SIG-M5 (cell line): ENCODE measurements at places on chromosomes 5 and 9.
A peak's percentile ranks its signal among the peaks of the same experiment; 100 is the strongest.

DNA sequence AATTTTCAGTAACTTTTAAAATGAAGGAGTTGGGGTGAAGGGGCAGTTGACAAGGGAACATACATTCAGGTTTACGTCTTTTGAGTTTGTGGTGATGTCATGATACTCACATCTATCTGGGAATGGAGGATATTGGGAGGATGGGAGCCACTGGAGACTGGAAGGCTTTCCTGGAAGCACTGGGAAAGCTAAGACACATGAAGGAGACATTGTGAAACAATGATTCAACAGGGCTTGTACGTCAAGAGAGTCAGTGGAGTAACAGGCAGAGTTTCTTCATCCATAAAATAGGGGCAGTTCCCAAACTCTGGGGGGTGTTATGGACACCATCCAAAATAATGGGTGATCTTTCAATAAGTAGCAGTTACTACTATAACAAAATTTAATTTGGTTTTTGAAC lies 572.8 kb downstream of the CCDC171 start:
- DNase-seq = no peak

- no peak for DNase-seq
Measured at GRCh38 chr5:39190311-39191102, 28.9 kb downstream of the FYB1 start.

DNA sequence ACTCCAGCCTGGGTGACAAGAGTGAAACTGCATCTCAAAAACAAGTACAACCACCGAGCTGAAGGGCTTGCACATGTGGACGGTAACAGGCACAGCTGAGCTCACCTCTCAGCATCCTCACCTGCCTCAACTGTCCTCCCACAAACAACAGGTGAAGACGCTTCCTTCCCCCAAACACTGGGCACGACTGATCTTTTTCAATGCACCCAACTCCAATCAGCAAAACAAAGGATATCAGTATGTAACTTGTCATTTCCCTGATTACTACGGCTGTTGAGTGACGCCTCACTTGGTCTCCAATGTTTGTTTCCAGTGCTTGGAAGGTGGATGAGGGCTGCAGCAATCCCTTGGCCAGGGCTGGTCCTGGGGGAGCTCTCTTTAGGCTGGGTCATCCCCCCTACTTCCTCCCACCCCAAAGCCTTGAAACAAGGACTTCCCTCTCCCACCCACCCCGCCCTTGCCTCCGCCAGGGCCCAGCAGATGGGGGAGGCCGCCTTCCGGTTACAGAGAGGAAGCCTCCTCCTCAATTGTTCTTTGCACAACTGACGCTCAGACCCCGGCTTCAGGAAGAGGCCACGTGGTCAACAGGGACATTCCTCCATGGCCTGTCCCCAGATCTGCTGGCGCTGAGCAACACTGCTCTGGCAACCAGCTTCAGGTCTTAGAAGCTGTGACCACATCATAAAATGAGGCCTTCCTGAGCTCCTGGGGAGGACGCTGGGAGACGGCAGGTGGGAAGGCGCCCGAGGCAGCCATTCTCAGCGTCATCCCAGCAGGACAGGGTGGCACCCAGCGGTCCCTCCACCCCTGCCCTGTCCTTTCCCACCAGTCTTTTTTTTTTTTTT lies 5.9 kb downstream of the FAM78A start:
- DNase-seq = peak; percentile 70

GRCh38 chr5:79109527-79110492 lies 1.8 kb upstream of the BHMT start:
- DNase-seq = no peak
